ENCODE measurements at places on chromosomes 3 and 15.

- DNase-seq: no peak
Observed at GRCh38 chr3:47455806-47456452, 19.8 kb downstream of the SCAP start.

GRCh38 chr3:98013411-98014267 lies 21.5 kb downstream of the GABRR3 start:
- no peak for DNase-seq

DNA sequence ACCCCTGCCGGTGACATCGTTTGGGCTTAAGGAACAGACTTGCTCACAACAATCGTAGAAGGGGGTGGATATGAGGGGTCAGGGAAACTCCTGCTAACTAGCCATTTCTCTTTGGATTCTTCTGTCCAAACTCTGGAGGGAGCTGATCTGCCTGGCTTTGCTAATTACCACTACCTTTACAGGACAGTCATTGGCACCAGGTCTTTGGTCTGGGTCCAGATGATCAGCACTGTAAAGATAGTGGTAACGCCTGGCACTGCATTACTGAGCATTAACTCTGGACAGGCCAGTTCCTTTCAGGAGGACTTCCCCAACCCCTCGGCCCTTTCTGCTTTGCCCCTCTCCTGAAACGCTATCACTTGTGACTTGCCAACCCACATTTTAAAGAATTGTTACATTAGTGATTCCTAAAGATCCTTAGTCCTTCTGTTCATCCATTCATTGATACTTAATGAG lies 788 bp downstream of the UQCC5 start:
- DNase-seq: no peak

GRCh38 chr15:101228313-101228712 lies 23.5 kb downstream of the CHSY1 start:
- no peak for DNase-seq

- DNase-seq: no peak
Observed at GRCh38 chr3:112770032-112770626, 76.5 kb downstream of the CD200R1L start.

GRCh38 chr3:38627956-38628355 lies 21.5 kb downstream of the SCN5A start:
- no peak for DNase-seq

GRCh38 chr15:34365091-34365825 lies 1.7 kb downstream of the LPCAT4 start:
- no peak for DNase-seq

GRCh38 chr3:195093731-195094130 lies 177.2 kb downstream of the XXYLT1 start:
- DNase-seq: no peak

- no peak for DNase-seq
Observed at GRCh38 chr15:85551221-85551832, 170.9 kb downstream of the AKAP13 start.

- peak; percentile 17 for DNase-seq
Observed at GRCh38 chr3:171561596-171562323, 101.6 kb upstream of the TNIK start.

DNA sequence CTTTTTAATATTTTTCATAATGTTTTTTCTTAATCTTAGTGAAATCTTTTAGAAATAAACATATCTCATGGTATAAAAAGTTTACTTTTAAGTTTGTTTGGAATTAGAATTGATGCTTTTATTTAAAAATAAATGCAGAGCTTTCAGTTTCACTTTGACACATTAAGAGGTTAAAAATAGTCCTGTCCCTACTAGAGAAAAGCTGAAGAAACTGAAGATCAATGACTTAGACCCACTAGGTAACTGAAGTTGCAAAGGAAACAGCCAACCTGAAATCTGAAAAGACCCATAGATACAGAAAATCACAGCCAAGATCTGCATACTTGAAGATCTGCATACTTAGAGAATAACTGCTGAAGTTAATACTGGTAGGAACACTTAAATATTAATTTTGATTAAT lies 237.6 kb downstream of the RAP2B start:
- no peak for DNase-seq

- no peak for DNase-seq
Observed at GRCh38 chr15:93171476-93171875, 82.5 kb upstream of the RGMA start.

DNA sequence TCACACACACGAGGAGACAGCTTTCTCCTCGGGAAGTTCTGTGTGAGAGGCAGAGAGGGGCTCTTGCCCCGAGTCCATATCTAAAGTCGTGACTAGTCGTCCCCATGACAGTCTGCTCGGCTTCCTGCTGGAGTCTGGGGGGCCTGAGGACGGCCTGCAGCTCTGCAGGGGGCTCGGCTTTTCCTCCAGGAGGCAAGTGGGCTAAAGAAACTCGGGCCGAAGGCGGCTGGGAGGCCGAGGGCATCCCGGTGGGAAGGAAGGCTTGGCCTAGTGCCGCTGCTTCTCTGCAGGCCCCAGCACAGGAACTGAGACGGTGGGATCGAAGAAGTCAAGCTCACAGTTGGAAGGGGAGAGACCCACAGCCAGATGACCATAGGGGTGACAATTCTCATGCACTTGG lies 25.4 kb upstream of the PIGZ start:
- DNase-seq: no peak

- DNase-seq: no peak
Observed at GRCh38 chr3:128144512-128145187, 8.6 kb upstream of the EEFSEC start.

DNA sequence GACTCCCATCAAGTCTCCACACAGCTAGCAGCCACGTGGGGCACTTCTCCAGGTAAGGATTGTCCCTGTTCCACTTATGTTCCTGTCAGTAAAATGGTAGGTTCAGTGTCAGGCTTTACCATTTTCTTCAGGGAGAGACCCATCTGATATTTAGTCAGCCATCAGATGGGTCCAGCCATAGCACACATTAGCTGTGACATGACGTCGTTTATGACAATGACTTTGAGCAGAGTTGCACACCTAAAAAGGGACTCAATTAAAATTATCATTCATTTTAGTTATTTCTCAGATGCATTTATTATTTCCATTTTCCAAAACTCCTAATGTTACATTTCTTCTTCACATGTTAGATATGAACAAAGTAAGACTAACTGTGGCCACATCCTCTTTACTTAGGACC lies 68.2 kb upstream of the SNRPN start:
- no peak for DNase-seq

- no peak for DNase-seq
Observed at GRCh38 chr3:53166206-53166605, 5.2 kb downstream of the PRKCD start.

DNA sequence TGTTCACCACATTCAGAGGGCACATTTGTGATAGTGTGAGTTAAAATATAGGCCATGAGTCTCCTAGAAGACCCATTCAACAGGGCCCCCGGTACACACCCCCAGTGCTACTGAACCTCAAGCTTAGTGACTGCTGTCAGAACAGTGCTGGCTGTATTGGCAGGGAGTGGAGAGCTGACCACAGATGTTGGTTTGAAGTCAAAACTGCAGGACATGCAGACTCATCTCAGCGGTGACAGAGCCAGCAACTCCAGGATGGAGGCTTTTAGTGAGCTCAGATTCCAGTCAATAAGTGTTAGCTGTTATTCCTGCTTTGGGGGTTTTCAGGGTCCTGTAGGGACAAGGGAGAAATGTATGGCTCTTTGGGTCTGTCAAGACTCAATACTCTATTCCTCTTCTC lies 29.1 kb downstream of the PRR20G start:
- no peak for DNase-seq

- DNase-seq: no peak
Observed at GRCh38 chr15:51103330-51103729, 8.6 kb upstream of the TNFAIP8L3 start.

DNA sequence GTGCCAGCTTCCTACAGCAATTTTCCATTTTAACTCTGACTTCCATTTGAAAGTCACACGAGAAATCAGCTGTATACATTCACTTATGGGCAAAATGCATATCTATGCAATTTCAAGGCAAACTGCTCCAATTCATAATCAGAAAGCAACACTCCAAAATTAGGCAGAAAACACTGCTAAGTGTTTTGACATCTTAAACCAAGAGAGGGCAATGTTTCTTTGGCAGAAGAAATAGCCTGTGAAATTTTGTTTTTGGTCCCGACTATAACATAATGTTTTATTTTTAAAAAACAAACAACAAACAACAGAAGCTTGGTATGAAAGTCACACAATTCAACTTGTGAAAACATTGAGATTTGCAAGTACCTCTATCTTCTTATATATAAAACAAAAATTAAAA lies 42.6 kb downstream of the GOLIM4 start:
- DNase-seq: no peak

DNA sequence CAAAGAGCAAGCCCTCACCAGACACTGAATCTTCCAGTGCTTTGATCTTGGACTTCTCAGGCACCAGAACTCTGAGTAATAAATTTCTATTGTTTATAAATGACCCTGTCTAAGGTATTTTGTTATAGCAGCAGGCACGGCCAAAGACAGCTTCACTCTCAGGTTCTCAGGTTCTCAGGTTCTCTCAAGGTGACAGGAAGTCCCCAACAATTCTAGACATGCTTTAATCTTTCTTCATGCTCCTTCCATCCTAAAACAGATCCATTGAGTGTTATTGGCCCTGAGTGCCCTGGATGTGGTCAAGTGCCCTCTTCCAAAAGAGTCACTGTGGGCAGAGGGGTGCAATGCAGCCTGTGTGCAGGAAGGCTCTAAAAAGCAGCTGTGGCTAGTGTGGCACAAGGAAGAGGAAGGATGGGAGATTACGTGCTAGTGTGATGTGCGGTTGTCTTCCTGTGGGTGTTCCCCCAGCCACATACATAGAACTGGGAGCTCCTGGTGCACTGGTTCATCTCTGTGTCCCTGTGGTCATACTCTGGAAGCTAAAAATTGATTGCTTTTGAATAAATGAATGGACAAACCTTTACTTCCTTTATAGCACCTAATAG lies 11.0 kb upstream of the RAB7A start:
- DNase-seq: peak; percentile 52

GRCh38 chr15:26438718-26439117 lies 334.1 kb downstream of the GABRB3 start:
- no peak for DNase-seq

DNA sequence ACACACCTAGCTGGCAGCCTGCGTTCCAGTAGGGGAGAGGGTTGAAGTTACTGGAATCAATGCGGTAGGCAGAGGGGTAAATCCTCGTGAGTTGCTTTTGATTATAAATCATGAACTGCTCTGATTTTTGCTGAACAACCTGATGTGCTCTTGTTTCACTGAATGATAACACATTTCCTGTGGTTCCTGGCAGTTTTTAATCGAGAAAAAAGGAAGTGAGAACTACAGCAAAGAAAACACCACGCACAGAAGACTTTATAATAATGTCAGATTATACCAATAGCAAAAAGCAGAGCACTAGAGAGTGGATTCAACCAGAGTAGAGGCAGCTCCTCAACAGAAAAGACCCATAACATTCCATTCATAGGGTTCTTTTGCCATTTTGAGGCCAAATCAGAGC lies 200.8 kb upstream of the STRIT1 start:
- DNase-seq: no peak

DNA sequence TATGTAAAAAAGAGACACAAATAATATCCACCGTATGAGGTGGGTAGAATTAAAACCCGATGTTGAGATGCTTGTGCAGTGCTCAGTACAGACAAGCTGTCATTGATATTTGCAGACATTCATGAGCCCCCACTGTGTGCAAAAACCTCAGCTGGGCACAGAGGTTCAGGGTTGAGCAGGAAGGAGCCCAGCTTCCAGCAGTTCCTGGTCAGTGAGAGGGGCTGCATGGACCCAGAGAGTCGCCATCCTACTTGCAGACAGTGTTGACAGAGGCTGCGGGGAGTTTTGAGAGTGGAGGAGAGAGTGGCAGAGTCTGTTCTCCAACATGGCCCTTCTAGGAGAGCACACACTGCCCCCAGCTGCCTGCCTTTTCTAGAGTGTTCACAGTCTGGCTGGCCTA lies 6.1 kb upstream of the LTF start:
- no peak for DNase-seq

DNA sequence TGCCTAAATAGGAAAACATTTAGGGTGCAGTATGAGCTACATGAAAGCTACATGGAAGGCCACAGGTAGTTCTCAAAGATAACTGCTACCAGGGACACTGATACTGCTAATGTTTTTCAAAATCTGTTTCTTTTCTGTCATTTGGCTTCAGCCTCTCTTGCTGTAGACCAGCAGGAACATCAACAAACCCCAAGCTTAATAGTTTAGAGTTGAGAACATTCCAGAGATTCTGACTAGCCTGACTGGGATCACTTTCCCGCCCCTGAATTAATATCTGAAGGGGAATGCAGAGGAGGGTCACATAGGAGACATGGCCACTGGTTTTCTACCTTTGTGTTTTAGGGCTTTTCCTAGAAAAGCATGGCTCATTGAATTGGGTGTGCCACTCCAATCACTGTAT lies 16.9 kb upstream of the C3orf38 start:
- no peak for DNase-seq

DNA sequence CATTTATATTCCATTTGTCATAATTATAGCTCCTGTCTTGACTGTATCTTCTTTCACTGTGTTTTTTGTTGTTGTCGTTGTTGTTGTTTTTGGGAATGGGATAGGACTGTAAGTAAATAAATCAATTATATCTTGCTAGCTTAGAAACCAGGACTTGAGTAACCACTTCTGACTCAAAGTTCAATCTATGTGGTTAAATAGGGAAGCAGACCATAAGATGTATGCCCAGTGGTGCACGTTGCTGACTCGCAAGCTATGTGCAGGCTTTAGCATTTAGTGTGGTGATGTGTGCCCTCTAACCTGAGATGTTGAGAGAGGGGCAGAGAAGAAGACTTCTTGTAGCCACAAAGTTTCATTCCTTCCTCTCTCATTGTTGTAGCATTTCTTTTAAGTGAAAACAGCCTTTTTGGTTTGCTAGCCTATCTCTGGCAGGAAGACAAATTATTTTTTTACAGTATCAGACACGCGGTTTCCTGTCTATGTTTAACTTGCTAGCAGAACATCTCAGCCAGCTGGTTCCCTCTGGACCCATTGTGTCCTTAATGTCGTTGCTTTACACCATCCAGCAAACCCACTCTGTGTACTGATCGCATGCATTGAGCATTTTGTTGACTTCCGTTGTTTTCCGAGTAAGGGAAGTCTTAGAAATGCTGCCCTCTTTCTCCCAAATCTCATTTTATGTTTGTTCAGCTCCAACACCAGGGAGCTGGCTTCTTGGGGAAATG lies 52.1 kb downstream of the TGFBR2 start:
- DNase-seq: peak; percentile 61

DNA sequence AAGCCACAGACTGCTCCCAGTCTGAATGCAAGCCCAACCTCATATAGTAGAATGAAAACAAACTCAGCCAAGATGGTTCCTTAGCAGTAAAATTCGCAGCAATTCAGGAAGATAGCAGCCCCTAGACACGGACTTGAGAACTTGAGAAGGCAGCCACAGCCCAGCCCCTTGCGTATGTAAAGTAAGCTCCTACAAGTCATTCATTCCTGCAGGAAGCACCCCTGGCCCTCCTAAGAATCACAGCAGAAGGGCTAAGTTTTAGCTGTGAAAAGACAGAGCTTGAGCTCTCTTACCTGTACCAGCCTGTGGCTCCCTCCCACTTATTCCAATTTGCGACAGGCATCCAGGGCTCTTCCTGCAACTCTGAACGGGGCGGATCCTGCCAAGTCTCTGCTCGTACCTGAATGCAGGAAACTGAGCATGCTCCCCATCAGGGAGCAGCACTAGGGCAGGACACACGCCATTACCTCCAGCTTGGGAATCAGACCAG lies 136.4 kb downstream of the MAGI1 start:
- no peak for DNase-seq

- DNase-seq: no peak
Observed at GRCh38 chr15:37289109-37289765, 188.9 kb upstream of the MEIS2 start.

- DNase-seq: no peak
Observed at GRCh38 chr3:121951291-121951919, 57.2 kb downstream of the SLC15A2 start.

GRCh38 chr3:50339485-50340146 lies 1.0 kb downstream of the RASSF1 start:
- no peak for DNase-seq

GRCh38 chr15:76155731-76156130 lies 95.9 kb downstream of the TMEM266 start:
- no peak for DNase-seq
